ENCODE measurements at places on chromosomes 12 and 14.

GRCh38 chr12:69008520-69008919, 75.5 kb upstream of the CPM start:
- DNase-seq: no peak

DNA sequence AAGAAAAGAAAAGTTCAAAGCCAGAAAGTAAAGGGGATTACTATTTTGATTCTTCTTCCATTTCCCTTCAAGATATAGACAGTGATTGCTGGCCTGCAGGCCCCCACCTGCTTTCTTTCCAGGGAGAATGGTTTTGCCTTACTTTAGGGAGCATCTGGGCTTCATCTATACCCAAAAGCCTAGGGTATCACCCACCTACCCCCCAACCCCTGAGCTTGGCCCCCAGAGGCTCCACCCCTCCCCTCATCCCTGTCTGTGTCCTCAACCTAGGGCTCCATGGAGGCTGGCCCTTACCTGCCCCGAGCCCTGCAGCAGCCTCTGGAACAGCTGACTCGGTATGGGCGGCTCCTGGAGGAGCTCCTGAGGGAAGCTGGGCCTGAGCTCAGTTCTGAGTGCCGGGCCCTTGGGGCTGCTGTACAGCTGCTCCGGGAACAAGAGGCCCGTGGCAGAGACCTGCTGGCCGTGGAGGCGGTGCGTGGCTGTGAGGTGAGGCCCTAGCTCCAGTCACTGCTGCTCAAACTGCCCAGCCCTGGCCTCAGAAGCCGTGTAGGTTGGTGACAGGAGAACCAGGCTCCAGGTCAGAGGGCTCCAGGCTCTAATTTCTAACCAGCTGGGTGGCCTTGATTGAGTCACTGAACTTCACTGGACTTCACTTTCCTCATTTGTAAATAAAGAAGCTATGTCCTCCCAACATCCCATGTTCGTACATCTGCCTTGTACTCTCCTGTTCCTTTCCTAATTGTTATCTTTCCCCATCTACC, 13.6 kb downstream of the ARHGEF40 start:
- DNase-seq: peak; percentile 16

DNA sequence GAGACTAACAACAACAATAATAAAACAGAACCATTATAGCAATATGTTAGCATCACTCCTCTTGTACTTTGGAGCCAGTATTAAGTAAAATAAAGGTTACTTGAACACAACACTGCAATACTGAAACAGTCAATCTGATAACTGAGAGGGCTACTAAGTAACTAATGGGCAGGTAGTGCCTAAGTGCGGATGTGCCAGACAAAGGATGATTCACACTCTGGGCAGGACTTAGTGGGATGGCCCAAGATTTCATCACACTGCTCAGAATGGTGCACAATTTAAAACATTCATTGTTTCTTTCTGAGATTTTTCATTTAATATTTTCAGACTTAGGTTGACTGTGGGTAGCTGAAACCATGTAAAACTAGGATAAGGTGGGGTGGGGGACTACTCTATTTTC, 131.9 kb upstream of the CAND1 start:
- no peak for DNase-seq

- DNase-seq: no peak
Observed at GRCh38 chr12:65100140-65100539, 21.0 kb downstream of the WIF1 start.

DNA sequence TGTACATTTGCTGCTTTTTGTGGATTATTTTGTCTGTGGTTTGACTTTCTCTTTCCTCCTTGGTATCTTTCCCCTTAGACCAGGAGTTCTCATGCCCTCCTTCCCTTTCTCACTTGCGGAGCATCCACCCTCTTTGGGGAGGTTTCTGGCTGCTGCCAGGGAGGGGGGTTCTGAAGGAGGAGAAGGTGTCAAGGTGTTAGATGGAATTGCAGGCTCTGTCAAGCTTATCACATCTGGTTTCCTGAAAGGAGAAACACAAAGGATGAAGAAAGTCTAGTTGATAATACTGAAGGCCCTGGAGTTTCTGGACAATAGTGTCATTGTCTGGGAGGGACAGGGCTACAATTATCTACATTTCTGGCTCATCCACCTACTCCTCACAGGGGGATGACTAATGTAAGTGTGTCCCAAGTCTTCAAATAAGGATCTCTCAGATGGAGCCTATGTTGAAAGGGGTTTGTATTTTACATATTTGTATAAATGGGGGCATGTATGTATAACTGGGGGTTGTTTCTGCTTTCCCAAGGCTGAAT, 217.3 kb upstream of the CCDC196 start:
- no peak for DNase-seq

- no peak for DNase-seq
Observed at GRCh38 chr12:74490390-74491064, 47.1 kb upstream of the ATXN7L3B start.

- DNase-seq: no peak
Observed at GRCh38 chr12:22332202-22332601, 2.3 kb downstream of the ST8SIA1 start.

DNA sequence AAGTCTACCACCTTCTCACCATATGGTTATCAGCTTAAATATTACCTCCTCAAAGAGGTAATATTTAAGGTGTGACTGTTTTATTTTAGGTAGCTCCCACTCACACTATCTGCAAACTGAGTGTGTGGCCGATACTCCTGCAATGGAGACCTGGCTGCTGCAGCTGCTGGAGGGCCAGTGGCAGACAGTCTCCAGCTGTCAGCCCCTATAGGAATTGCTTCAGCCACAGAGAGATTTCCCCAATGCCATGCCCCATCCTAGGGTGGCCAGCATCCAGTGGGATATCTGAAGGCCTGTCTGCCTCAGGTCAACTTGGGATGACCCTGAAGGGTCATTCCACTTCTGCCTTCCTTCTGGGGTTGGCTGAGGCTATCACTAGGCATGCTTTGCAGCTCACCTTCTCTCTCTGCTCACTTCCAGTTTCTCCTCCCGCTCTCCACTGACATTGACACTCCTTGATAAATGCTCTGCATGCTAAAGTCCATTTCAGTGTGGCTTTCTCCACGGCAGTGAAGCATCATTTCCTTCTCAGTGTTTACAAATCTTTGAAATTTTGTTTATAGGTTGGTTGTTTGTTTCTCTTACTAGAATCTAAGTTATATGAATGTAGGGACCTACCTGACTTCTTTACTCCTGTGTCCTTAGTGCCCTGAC, 90.2 kb upstream of the USP44 start:
- no peak for DNase-seq

GRCh38 chr14:70988452-70988851, 81.2 kb downstream of the PCNX1 start:
- DNase-seq: no peak

DNA sequence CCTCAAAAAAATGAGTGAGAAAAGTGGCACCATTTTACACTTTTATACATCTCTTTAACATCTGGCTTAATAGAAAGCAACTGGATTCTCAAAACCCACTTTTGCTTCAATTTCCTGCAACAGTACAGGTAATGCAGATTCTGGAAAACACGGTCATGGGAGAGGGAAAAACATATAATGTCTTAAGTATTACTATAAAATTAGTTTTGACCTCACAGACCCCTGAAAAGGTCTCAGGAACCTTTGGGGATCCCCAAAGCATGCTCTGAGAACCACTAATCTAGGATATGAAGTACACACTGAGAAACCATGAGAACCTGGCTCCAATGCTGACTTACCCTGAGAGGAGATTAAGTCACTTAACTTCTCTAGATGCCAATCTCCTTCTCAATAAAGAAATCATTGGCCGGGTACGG, 64.7 kb downstream of the PPP2R5E start:
- DNase-seq: no peak

- DNase-seq: no peak
Observed at GRCh38 chr12:93390031-93390430, 12.3 kb downstream of the NUDT4 start.

- no peak for DNase-seq
Observed at GRCh38 chr12:42039176-42039575, 105.5 kb downstream of the GXYLT1 start.

- DNase-seq: peak; percentile 96
Observed at GRCh38 chr12:57726151-57726883, 12.2 kb downstream of the AGAP2 start.

DNA sequence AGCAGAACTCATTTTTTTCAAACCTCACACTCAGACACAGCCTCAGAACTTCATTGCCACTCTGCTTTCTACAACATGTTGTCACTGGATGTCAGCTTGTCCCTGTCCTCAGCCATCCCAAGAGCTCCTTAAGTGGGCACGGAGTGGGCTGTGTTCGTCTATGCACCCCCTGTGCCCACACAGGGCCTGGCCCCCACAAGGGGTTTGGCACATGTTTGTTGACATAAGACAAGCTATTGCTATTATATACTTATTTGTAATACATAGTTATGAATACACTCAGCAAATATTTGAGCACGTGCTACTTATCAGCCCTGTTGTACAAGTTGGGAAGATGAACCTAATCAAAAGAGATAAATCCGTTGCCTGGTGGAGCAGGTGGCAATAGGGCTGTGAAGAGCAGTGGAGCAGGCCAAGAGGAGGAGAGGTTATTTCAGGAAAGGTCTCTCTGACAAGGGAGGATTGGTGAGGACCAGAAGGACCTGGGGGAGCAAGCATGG, 4.3 kb upstream of the BDKRB1 start:
- no peak for DNase-seq

DNA sequence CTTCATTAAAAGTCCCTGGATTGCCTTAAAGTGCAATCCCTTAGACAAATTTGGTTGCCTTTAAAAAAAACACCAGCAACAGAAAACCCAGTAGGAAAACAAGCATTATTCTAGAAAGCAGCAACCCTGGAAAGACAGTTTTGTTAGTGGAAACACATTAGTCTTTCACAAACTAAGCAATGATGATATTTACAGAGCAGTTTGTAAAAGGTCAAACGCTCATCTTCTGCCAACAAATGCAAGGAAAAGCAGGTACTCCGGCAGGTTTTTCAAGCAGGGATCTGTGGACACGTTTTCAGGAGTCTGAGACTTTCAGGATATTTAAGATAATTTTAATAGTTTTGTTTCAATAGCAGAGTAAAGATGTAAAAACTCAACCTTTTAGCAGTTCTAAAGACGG, 202.2 kb downstream of the EXOC5 start:
- no peak for DNase-seq

DNA sequence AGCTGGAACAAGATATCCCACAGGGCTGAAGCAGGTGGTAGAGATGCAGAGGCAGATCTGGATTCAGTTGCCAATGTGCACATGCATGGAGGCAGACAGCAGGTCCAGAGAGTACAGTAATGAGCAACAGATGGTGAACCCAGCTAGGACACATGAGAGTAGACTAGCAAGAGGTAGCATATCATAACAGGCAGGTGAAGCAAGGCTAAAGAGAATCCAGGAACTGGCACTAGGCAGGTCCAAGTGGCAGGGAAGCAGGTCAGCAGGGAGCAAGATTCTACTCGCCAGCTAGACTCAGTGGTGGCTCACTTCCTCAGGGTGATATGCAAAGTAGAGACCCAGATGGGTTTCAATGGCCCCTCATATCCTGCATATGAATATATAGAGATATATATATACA, 15.3 kb upstream of the MYF6 start:
- no peak for DNase-seq
